ENCODE measurements at places on chromosomes 11 and 22. TPM values are rescaled to one million over a fixed set of nuclear protein-coding genes. Genes with fewer than 3 reads are reported as not detected.

The OSBP2 gene
- 9.9 TPM for total RNA-seq

The GGTLC2 gene
- not detected for total RNA-seq

The ZNF280B gene
- 1.0 TPM for total RNA-seq

The TENM4 gene
- not detected for total RNA-seq

The CYB561A3 gene
- total RNA-seq, result 29.5 TPM

The EIF4ENIF1 gene
- 26.6 TPM for total RNA-seq

The ENTHD1 gene
- not detected for total RNA-seq

The CARD16 gene
- total RNA-seq, result 109 TPM

The TAF10 gene
- 125 TPM for total RNA-seq

The BTG4 gene
- total RNA-seq, result not detected

The OR51B2 gene
- total RNA-seq, result not detected

The LRRN4CL gene
- not detected for total RNA-seq

The OR2AG1 gene
- total RNA-seq, result not detected

The TSPAN32 gene
- 60.0 TPM for total RNA-seq

The MS4A6A gene
- total RNA-seq, result 1.3 TPM

The HEPHL1 gene
- total RNA-seq, result not detected

The CCDC87 gene
- 0.35 TPM for total RNA-seq

The OR52E8 gene
- not detected for total RNA-seq

All from CD4-positive, CD25-positive, alpha-beta regulatory T cell (primary cell).